ENCODE measurements at places on chromosomes 5 and 9. TPM values are rescaled to one million over a fixed set of nuclear protein-coding genes. Genes with fewer than 3 reads are reported as not detected.

Gene SV2C
- total RNA-seq, result 0.04 TPM

Gene STOML2
- 264 TPM for total RNA-seq

Gene ANKDD1B
- 0.63 TPM for total RNA-seq

Gene NRG2
- total RNA-seq, result not detected

Gene NUTM2G
- not detected for total RNA-seq

Gene PCAT7
- not detected for total RNA-seq

Gene SLC23A1
- not detected for total RNA-seq

Gene EGFL7
- 58.7 TPM for total RNA-seq

Gene GSN
- total RNA-seq, result 180 TPM

All from kidney epithelial cell (primary cell).